ENCODE measurements at places on chromosomes 1 and 21.

DNA sequence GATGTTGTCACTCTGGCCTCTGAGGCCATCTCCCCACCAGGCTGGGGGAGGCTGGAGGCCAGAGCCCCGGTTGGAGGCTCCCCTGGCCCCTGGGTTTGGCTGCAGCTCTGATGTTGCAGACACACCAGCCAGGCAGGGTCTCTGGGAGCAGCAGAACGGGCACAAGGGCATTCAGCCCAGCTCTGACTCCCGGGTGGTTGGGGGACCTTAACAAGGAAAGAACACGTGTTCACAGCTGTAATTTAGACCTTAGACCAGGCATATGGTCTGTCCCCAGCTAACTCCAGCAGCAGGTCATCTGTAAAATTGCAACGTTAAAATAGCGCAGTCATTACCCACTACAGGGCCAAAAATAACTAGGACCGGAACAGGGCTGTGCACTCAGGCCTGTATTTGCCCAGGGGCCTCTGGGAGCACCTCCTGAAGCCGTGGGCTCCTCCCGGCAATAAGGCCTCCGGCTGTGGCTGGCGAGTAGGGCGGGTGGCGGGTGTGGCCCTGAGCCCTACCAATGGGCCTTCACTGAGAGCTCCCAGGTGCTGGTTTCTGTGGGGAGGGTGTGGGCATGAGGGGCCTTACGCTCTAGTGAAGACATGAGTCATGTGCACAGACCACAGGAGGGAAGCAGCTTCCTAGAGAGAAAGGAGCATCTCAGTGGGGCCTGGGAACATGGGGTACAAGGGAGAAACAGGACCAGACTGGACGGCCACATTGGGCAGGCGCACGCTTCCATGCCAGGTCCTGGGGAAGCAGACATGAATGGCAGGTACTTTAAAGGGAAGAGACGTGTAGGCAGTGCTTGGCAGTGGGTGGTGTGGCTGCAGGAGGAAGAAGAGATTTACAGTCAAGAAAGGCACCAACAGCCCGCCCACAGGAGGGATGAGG is 6.1 kb downstream of the LDLRAP1 start:
- DNase-seq: peak; percentile 95

- no peak for DNase-seq
These were observed 28.3 kb upstream of the PEF1 start for GRCh38 chr1:31672986-31673385.

- DNase-seq: peak; percentile 78
These were observed 1.1 kb upstream of the TMEM82 start for GRCh38 chr1:15740924-15741850.

DNA sequence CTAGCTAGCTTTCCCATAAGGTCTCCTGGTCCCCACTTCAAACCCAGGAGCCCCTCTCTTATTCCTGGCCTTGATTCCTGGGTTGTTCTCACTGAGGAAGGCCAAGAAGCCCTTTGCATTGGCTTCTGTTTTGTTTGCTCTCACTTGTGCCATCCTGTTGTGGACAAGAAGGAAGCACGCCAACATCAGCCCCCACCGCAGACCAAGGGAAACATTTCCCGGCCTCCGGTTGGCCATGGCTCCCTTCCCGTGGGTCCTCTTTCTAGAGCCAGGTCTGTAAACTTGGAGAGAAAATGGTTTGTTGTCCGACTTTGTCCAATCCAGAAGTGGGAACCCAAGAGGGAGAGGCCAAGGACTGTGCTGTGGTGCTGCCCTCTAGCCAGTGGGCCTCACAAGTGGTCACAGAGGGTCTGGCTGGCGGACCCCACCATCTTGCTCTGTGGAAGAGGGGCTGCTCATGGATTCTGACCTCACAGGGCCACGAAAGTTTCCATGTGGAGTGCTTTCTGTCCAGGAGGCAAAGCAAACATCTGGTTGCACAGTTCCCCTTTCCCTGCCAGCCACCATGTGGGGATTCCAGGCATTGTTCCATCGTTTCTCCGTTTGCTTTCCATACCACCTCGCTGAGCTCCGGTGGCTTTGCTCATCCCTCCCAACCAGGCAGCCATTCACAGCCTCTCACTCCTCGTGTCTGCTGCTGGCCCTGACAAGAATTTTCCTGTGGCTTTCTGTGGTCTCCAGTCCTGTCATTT is 18.9 kb upstream of the TENT5C start:
- DNase-seq: no peak

DNA sequence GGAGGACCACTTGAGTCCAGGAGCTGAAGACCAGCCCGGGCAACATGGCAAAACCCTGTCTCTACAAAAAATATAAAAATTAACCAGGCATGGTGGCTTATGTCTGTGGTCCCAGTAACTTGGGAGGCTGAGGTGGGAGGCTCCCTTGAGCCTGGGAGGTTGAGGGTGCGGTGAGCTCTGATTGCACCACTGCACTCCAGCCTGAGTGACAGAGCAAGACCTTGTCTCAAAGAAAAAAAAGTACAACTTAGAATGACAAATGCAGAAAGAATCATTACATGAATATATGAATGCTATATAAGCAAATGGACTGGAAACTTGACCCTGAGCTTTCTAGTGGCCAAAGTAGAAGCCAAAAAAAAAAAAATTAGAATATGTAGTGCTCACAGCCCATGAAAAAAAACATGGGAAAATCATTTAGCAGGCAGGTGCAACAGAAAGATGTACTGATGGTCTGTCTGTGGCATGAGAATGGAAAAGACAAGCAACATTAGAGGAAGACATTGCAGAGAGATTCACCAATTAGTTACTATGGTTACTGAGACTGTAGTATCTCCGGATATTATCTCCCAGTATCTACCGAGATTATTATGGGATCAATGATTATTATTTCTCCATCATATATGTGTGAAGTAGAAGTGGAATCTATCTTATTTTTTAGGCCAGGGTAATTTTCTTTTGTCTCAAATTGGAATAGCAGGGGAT is 19.2 kb downstream of the ELAPOR1 start:
- DNase-seq: no peak

- no peak for DNase-seq
These were observed 124.9 kb downstream of the ITSN1 start for GRCh38 chr21:33767236-33767635.

DNA sequence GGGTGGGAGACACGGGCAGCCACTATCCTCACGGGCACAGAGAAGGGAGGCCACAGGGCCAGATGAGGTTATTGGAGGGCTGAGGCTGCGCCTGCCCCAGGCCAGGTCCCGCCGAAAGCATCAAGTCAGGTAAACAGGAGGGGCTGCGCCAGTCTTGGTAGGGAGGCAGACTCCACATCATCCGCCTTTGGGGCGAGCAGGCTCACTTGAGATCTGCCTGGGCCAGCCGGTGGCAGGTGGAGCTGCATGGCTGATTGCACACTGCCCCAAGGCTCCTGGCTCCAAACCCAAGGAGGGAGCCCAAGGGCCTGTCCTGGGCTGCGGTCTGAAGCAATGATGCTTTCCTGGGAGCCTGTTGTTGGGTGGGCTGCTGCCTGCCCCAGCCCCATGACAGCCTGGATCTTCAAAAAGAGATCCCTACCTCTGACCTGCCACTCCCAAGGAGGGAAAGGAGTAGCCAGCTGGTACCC is 4.6 kb downstream of the SMIM1 start:
- peak; percentile 23 for DNase-seq

DNA sequence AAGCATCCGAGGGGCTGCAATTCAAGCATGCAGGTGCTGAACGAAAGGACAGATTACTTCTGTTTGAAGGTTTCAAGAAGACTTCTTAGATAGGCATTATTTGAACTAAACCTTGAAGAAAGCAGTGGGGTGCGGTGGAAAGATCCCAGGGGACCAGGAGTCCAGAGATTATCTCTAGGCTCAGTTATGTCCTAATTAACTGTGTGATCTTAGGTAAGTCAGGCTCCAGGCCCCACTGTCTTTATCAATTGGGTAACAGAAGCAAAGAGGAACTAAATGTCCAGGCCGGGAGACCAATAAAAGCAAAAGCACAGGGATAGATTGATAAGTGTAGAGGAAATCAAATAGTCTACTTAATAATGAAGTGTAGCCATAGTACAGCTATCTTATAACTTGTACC is 72.9 kb upstream of the CDC42BPA start:
- peak; percentile 54 for DNase-seq

GRCh38 chr1:25503551-25504426 is 39.6 kb upstream of the LDLRAP1 start:
- DNase-seq: peak; percentile 76

- DNase-seq: peak; percentile 65
These were observed 59.1 kb downstream of the EIF4G3 start for GRCh38 chr1:21117597-21118001.

GRCh38 chr1:228292609-228292911 is 84.7 kb downstream of the OBSCN start:
- no peak for DNase-seq

Data from hematopoietic multipotent progenitor cell treated with erythropoietin and hydrocortisone succinate and interleukin-3 and kit ligand, for 6 days (in vitro differentiated cells).